ENCODE measurements at places on chromosomes 5 and 9.

- no peak for DNase-seq
Measured at GRCh38 chr5:175700991-175701390, 43.1 kb downstream of the HRH2 start.

GRCh38 chr9:16767366-16767765 lies 103.1 kb downstream of the BNC2 start:
- DNase-seq = no peak

DNA sequence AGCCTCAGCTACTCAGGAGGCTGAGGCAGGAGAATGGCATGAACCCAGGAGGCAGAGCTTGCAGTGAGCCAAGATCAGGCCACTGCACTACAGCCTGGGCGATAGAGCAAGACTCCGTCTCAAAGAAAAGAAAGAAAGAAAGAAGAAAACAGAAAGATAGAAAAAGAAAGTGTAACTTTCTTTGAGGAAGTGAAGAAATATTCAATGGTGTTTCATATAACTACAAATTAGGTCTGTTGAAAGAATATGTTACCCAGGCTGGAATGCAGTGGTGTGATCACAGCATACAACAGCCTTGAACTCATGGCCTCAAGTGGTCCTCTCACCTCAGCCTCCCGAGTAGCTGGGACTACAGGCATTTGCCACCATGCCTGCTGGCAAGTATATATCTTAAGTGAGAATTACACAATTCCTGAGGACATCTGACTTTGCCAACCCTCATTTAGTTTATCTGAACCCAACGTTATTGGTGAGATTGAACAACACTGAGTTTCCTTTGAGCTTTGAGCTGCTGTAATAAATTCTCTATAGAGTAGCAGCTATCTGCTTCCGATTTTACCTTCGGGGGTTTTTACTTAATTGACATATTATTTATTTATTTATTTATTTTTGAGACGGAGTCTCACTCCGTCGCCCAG lies 2.0 kb upstream of the FAF2 start:
- DNase-seq = no peak

DNA sequence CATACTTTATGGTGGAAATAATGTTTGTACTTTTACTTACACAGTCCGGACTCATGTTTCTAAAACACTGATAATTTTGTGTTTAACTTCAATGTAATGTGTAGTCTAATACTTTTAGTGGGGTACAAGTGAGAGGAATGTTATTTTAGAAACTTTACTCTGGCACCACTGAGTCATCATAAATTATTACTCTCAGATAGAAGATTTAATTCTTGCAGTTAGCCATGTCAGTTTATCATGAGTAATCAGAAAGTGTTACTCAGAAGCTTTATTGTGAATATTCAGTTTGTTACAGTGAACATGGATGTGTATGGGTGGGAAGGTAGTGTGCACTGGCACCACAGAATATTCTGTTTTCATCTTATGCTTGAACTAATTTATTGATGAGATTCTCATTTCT lies 20.0 kb downstream of the OGN start:
- DNase-seq = no peak

GRCh38 chr5:17077440-17078233 lies 139.8 kb upstream of the BASP1 start:
- DNase-seq = no peak

DNA sequence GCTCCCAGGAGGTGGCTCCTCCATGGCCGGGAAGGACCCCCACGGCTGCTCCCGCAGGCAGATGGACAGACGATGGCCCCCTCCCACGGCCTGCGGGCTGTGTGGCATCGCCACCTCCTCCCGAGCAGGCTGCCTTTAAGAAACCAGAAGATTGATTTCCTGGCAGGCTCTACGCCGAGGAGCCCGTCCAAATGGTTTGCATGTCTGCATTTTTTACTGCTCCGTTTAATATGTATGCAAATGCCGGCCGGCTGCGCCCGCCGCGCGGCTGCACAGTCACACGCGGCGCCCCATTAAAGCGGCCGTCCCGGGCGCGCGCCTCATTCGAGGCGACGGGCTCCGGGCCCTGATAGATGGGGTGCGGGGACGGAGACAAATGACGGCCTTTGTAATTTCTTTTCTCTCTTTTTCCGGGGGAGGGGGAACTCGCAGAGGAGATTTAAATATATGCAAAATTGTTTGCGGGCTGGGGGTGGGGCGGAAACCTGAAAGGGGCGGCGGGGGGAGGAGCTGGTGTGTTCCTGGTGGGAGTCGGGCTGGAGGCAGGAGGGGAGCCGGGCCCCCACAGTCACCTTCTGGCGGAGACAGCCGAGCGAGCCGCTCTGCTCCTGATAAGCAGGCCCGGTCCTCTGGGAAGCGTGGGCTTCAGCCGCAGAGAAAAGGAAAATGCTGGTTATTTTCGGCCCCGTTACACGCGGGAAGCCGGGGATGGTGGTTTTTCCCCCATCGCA lies 158.7 kb upstream of the IER5L start:
- DNase-seq = no peak

GRCh38 chr9:249025-249424 lies 34.4 kb downstream of the DOCK8 start:
- DNase-seq = no peak

DNA sequence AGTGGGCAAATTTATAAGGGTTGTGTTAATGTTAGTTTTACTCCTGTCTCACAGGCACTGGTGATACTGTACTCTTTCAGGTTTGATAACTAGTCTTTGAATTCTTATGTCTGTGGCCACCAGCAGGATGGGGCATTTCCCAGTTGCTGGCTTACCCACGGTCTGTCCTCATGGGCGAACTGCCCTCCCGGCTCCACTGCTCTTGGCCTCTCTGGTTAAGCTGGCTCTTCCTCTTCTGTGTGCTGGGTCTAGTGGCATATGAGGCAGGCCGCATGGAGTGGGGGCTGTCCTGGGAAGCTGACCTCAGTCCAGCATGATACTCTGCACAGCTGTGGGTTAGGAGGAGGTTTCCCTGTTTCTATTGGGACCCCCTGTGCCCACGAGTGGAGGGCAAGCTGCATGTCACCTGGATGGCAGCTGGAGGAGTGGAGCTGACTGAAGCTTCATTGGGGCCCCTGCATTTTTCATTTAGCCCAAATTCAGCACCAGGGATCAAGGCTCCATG lies 19.5 kb downstream of the PHF2 start:
- no peak for DNase-seq

DNA sequence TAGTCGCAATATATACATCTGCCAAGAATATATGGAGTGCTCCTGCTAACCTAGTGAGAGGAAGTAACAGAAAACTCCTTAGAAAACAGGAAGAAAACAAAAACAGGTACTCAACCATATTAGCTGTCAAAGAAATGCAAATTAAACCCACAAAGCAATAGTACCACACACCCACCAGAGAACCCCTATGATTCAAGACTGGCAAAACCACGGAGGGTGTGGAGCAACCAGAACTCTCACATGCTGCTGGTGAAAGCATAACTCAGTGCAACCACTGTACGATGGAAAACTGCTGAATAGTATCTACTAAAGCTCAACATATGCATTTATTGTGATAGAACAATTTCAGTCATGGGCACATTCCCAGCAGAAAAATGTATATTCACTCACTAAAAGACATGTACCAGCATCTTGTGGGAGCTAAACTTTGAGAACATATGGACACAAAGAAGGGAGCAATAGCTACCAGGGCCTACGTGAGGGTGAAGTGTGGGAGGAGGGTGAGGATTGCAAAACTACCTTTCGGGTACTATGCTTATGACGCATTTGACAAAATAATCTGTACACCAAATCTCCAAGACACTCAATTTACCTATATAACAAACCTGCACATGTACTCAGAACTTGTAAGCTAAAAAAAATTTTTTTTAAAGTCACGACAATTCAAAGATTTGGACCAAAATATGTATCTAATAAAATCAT lies 34.0 kb downstream of the PTPN3 start:
- DNase-seq = no peak

GRCh38 chr5:10467281-10468198 lies 25.9 kb downstream of the ROPN1L start:
- no peak for DNase-seq

DNA sequence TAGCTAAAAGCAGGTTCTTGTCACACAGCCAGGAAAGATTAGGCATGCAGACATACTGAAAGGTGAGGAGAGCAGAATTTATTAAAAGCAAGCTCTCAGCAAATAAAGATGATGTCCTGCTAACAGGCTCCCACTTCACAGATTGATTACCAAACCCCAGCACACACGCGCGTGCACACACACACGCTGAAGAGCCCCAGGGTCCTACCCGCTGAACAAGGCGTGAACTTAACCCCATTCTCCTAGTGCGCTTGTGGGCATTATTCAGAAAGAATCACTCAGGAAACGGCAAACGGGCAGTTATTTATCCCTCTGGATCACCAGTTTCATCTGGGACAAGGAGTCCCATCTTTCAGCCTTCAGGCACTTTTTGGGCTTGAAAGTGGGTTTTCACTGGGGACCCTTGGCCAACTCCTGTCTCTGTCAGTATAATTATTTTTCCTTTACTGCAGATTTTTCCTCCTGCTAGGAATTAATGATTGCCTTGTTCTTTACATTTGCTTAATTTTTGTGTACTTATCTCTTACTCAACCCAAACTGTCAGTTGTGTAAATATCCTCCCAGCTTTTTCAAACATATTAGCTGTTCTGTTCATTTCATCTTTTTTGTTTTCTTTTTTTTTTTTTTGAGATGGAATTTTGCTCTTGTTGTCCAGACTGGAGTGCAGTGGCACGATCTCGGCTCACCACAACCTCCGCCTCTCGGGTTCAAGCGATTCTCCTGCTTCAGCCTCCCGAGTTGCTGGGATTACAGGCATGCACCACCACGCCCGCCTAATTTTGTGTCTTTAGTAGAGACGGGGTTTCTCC lies 92.6 kb downstream of the RIC1 start:
- DNase-seq = no peak

DNA sequence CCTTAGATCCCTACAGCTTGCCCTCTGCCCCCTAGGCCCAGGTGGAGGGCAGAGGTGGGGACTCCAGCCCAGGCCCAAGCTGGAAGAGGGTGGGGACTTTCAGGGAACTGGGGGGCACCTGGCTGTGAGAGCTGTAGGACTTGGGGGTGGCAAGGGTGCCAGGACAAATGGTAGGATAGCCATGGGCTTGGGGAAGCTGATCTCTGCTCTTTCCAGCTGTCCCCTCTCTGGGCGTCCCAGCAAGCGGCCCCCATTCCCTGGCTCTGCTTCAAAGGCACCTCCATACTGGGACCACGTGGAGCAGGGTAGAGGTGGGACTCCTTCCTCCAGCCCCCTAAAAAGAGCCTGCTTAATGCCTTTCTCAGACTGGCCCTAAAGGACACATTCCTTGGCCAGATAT lies 385 bp downstream of the LTC4S start:
- no peak for DNase-seq

- no peak for DNase-seq
Measured at GRCh38 chr9:2359891-2360471, 261.6 kb upstream of the VLDLR start.

DNA sequence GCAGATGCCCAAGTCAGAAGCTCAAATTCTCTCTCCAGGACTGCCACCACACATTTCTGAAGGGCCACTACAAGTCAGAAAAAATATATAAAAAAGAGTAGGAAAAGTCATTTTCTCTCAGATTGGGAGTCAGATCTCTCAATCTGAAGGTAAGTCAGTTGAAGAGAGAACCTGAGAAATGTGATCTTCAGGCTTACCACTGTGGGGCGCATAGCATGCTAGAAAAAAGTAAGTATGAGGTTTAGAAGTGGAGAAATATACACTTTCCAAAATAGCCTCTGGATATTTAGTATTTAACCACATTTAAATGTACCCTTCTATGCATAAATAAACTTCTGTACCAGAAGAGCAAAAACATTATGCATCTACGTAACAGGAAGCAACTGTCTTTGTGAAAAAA lies 800.7 kb upstream of the CTNND2 start:
- no peak for DNase-seq

GRCh38 chr9:118652912-118653311 lies 716.3 kb downstream of the BRINP1 start:
- DNase-seq = no peak

DNA sequence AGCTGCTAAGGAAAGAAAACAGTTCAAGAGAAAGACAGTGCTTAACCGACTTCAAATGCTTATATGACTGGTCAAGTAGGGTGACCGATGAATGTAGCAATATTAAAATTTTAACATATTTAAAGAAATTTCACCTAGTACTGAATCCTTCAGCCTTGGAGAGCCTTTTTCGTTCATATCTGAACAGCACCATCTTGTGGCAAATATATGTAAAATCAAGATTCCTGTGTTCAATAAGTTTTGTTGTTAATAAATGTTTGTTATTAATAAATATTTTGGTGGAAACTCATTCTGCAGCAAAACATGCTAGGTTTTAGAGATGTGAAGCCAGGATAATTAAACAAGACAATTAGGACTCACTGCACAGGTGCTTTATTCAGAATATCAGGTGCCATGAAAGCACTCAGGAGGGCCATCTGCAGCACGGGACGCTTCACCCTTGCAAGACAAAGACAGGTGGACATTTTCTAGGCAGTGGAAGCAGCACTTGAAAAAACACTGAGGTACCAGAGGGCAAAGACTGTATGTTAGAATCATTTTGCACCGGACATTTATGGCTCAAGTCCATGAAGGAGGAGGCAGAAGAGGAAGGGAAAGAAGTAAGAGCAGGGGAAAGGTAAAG lies 15.6 kb downstream of the TICAM2 start:
- DNase-seq = no peak

DNA sequence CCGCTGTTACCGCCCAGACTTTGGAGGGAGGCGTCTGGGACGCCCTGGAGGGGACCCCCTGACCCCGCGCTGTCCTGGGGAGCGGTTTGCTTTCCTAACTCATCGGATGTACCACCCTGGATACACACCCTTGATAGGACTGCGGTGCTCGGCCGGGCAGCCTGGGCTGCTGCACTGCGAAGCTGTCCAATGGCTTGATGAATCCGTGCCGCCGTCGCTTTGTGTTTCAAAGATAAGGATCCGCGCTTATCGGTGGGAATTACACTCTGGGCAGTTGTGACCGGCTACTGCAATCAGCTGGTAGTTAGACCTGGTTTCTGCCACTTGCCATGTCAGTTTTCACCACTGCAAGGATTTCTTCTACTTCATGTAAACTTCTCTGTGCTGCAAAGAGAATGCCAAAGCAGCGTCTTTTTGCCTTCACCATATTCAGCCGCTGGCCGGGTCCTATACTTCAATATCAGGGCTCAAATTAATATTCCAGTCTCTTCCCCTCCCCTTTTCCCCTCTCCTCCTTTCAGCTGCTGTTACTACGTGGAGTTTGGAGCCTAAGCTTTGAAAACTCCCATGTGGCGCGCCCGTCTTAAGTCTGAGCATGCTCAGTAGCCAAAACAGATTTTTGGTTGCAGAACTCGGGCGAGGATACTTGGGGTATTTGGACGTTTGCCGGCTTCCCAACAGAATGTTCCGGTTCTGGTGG lies 727 bp downstream of the SMAD5 start:
- DNase-seq = no peak

DNA sequence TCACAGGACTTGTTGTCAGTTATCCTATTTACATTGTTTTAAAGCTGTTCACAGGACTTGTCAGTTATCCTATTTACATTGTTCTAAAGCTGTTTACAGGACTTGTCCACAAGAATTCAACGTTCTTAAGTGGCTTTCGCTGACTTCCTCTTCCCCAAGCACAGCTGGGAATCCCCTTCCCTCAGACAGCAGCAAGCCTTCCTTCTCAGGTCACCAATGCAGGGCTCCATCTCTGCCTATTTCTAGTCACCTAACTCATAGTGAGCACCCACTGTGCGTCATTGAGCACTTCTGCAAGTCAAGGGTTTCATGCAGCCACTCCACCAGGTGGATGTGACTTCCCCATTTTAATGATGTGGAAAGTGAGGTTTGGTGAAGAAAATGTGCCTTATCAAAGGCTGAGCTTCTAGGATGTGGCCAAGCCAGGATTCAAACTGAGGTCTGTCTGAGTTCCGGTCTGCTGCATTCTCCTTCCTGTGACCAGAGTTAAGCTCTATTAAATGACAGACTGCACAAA lies 109.8 kb upstream of the ZNF462 start:
- DNase-seq = no peak
